Activated CD4-positive, alpha-beta T cell treated with anti-CD3 and anti-CD28 coated beads, Interleukin-2, amount 50 U/mL, for 16 hours (primary cell): ENCODE measurements at places on chromosomes 3 and 15.
A peak's percentile ranks its signal among the peaks of the same experiment; 100 is the strongest.

GRCh38 chr3:104564045-104564643 is 802.6 kb upstream of the ALCAM start:
- DNase-seq = peak; percentile 60

- DNase-seq = no peak
These were observed 34.5 kb upstream of the VILL start for GRCh38 chr3:37955918-37956707.

GRCh38 chr3:42608581-42608980 is 8.1 kb downstream of the NKTR start:
- no peak for DNase-seq

DNA sequence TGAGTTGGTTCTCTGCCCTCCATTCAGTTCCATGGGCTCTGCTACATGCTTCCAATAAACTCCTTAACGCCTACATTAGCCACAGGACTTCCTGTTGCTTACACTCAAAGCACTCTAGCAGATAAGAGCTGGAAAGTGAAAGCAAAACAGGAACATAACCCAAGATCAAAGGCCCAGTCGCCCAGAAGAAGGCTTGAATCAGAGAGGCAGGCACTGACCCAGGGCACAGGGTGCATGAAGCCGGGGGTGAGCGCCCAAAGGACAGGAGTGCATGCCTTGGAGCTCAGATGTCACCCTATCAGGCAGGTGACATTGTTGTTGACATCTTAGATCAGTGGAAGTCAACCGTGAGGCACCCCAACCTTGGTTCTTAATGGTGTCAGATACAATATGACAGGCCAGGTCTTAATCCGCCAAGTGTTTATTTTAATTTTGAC is 235.1 kb downstream of the UACA start:
- peak; percentile 78 for DNase-seq

DNA sequence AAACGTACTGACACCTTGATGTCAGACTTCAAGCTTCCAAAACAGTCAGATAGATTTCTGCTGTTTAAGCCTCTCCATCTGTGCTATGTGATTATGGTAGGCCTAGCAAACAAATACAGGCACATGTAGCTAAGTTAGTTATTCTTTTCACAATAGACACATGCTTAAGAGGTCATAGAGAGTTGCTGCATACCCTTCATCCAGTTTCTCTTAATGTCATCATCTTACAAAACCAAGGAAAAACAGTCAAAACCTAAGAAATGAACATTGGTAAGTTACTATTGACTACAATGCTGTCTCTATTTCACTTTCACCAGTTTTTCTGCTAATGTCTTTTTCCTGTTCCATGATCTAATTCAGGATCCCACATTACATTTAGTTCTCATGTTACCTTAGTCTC is 946.8 kb downstream of the TUSC7 start:
- DNase-seq = no peak

DNA sequence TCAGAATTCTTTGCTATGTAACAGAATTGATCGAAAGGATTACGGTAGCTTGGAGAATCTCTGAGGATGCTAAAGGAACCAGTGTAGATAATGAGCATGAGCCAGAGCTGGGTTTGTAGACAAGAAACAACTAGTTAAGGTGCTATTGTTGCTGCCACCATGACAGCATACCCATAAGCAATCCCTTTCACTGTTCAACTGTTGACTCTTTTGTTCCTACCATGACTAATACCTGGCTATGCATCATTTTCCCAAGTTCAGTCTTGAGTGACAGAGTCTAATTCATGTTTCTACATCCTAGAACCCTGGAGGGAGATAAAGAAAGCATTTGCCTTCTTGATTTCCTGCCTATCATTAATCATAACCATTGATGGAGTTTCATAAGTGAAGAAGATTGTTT is 600.3 kb downstream of the OTOL1 start:
- no peak for DNase-seq

GRCh38 chr3:134150476-134150875 is 100.2 kb downstream of the RYK start:
- DNase-seq = no peak

DNA sequence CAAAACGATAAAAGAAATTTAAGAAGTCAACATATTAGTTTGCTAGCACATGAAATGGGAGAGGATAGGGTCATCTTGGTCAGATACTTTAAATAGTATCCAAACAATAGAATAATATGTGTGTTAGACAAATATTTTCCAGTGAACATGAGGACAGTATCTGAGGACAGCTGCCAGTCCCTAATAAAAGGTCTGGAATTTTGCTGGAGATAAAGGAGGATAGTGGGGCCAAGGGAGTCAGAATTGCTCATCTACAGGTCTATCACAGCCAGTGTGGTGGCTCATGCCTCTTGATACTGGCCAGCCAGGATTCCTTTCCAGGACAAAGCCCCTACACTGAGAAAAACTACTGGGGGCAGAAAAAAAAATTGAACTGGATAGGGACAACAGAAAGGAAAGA is 74.0 kb downstream of the HERC1 start:
- no peak for DNase-seq

DNA sequence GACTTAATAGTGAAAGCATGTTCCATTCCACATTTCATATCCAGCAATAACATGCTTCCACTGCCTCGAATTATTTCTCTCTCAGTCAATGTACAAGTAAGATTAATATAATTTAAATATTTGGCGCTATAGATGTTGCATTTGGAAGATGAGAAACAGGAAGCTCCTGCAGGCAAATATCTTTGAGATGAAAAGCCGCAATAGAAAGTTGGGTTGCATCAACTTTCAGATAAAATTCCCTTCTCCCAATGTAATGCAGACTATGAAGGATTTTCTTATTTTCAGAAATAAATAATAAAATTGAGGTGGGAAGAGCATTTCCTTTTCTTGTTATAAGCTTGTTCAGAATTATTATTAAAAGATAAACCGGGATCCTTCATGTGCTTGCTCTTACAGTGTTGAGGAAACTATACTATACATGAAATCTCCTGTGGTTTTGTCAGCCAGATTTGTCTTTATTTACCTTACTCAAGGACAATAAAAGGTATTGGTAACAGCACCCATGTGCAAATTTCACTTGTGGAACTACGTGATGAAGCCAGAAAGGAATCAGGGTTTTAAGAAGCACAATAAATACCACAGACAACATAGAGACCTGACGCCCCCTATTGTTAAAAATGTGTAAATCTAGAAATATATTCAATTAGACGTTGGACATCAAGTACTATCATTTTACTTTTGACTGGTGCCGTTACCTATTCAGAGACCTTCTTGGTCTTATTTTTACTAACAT is 307.0 kb downstream of the ARPP21 start:
- DNase-seq = peak; percentile 3

GRCh38 chr3:192906940-192907339 is 10.7 kb downstream of the MB21D2 start:
- peak; percentile 59 for DNase-seq

DNA sequence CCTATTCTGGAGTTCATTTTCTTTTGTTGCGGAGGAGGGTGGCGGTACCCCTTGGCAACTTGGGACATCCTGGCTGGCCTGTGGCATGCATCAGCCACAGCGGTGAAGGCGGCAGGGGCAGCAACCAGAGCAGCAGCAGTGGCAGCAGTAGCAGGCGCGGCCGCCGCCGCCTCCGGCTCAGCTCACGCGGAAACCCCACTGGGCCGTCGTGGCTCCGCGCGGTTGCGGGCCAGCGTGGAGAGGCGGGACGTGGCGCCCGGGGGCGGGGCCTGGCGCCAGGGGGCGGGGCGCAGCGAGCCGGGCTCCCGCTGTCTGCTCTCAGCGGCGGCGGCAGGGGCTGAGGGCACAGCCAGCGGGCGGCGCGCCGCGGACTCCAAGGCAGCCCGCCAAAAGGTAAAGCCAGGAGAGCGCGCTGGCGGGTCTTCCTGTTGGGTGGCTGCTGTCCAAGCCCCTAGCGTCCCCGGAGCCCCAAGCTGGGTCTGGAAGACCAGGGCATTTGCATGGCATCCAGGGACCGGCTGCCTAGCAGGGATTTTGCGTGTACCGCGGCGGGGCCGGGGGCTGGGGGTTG is 334.4 kb upstream of the THRB start:
- no peak for DNase-seq

- DNase-seq = no peak
These were observed 22.2 kb downstream of the TARS3 start for GRCh38 chr15:101702077-101702476.
